NCI-H524 (cell line): ENCODE measurements at places on chromosomes 5 and 9.
A peak's percentile ranks its signal among the peaks of the same experiment; 100 is the strongest.

DNA sequence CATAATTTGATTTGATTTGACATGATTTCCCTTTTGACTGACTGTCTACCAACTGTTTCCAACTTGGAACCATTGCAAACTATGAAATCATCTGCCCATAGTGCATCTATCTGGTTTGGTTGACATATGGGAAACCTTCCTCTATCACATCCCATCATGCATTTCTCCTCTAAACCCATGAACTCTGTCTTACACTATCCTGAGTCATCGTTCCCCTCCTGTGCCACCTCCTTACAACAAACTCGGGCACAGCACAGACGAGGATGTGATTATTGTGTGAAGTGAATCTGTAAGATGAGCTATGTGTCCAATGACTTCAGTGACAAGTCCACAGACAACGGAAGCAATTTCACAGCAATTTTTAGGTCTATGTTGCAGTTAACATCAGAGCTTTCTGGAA, 126.1 kb downstream of the NPR3 start:
- no peak for DNase-seq

- DNase-seq, result no peak
Measured at GRCh38 chr9:73141282-73141681, 10.4 kb upstream of the ANXA1 start.

DNA sequence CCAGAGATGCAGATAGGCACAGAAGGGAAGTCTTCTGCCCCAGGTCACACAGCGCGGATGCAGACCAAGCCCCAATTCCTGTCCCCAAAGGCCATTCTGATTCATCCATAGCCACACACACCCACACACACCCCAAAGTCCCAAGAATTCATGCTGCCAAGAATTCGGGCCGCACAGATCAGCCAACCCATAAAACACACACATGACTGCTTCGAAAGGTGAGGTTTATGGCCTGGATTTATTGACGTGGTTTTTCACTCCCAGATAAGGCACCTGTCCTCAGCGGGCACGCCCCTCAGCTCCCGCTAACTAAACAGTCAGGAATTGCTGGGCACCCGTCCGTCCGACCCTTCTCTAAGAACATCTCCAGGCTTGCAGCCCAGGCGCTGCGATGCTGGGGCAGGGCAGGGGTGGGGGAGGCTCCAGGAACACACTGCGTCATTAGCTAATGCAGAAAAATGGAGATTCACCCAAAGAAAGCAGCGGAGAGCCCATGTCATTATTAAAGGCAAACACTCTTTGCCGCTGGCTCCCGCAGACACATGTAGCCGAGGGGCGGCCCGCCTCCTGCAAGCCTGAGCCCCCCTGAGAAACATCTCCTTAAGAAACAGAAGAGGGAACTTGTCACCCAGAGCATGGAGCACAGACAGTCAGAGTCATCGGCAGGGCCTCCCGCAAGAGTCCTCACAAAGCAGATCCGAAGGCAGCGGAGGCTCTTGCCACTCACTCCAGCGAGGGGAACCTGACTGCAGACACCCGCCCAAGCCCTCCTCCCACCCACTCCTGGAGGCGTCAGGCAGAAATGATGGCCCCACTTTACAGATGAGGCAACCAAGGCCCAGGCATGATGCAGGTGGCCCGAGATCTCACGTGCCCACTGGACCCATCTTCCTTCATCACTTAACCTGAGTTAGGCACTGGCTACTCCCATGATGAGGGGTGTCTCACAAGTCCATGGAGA, 19.9 kb downstream of the VAV2 start:
- no peak for DNase-seq

DNA sequence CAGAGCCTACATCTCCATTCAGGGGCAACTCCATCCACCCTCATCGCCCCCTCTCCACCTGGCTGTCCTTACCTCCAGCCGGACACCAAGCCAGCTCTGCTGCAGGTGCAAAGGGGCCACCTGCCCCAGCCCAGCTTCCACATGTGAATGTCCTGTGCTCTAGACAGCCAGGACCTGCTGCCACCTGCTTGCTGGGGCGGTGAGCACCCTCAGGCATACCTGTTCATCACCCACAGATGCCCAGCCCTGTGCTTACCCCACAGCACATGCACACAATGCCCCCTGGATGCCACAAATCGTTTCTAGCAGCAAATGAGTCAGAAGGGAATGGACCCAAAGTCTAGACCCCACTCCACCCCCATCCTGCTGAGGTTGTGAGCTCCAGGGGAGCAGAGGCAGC, 13.3 kb upstream of the NKD2 start:
- no peak for DNase-seq

- DNase-seq, result no peak
Measured at GRCh38 chr5:67147760-67148159, 48.8 kb downstream of the CD180 start.

GRCh38 chr5:133429046-133429445, 183.3 kb downstream of the FSTL4 start:
- DNase-seq, result no peak

- no peak for DNase-seq
Measured at GRCh38 chr9:104118916-104119315, 24.8 kb downstream of the SMC2 start.

DNA sequence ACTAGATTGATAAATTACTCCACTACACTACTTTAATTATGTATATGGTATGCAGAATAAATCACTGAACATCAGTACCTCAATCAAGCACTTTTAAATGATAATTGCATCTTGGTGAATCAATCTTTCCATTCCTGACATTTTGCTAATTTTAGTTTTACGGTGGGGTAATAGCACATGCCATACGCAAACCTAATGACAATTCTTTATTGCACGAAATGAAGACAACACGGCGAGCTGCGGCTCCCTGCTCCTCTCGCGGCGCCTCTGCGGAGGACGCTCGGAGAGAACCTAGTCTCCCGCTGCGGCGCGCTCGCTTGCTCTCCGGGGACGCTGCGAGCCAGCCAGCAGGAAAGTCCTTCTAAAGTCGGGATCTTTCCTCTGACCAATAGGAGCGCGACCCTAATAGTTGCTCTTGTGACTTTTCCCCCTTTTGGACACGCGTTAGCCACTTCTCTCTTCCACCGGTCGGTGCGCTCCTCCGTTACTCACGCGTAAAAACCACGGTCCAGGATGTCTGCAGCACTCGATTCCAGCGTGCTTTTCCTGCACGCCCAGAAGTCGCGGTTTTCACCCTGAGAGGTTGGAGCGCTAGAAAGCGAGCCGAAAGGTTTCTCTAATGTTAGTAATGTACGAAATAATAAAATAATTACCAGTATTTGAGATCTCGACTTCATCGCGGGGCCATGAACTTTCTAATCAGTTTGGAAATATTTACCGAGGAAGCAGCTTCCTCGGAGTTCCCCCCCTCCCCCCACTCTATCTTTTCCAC, 1.0 kb upstream of the MEF2C start:
- DNase-seq, result peak; percentile 27

DNA sequence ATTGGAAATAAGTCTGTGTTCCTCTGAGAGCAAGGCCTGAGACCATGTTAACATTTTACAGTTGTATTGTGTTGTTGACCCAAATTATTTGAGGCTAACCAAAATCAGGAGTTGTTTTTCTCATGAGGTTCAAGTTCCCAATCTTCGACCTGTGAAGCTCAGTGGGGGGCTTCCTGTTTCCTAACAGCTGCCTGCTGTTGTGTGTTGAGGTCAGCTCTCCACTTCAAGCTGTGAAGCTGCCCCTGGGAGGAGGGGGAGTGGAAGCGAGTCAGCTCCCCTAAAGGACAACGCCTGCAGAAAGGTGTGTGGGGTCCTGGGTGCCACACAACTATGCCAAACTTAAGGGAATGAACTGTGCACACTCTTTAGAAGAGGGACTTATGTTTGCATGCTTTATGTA, 295.5 kb downstream of the IRX1 start:
- no peak for DNase-seq

- DNase-seq, result peak; percentile 31
Measured at GRCh38 chr5:149448831-149449714, 70.0 kb upstream of the IL17B start.

DNA sequence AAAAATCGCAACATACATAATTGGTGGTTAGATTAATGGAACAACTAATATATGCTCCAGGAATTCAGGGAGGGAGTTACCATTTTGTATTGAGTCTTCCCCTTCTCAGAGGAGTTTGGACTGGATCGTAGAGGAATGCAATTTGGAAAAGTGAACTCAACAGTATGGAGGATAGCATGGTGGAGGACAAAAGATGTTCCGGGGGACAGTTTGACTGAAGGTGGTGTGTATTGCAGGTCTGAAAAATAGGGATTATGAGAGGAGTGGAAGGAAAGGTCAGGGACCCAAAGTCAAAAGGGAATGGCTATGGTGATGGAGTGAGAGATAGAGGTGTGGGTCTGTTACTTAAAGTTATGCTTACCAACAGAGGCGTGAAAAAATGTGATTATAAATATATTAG, 1.5 kb downstream of the DNAJC21 start:
- DNase-seq, result no peak

DNA sequence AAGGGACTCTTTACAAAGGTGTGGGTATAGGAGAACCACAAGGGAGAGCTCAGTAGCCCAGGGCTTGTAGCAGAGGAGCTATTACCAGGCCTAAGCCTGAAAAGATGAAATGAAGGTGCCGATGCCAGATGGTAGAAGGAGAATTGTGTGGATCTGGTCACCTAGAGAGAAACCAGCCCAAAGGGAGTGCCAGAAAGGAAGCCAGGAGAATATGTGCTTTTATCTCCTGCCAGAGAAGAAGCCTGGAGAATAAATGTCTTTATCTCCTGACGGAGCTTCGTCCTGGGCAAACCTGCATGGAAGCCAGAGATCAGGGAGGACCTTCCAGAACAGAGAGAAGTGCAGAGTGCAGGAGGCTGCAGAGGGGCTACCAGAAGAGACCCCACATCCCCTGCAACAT, 142.6 kb downstream of the MED10 start:
- no peak for DNase-seq

DNA sequence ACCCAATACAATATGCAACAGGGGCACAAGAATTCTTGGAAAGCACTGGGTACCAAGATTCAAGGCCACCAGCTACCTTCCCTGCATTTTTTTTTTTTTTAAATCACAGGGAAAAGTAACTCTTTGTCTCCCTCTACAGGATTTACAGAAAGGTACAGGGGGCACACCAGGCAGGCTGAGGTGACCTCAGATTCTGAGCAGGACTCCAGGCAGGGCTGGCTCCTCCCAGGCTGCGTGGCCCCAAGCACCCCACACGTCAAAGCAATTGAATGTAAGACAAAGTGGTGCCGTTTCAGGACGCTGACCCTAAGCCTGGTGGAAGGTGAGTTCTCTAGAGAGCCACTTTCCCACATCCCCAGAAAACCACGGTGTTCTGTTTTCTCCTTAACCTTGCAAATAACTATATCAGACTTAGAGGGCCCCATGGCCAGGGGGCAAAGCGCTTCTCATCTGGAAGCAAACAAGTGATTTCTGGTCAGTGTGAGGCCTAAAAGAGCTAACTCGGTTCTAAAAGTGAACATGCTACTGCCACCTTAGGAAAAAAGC, 222.6 kb downstream of the ROR2 start:
- peak; percentile 40 for DNase-seq

GRCh38 chr5:74919487-74919886, 53.3 kb upstream of the FAM169A start:
- DNase-seq, result peak; percentile 5

DNA sequence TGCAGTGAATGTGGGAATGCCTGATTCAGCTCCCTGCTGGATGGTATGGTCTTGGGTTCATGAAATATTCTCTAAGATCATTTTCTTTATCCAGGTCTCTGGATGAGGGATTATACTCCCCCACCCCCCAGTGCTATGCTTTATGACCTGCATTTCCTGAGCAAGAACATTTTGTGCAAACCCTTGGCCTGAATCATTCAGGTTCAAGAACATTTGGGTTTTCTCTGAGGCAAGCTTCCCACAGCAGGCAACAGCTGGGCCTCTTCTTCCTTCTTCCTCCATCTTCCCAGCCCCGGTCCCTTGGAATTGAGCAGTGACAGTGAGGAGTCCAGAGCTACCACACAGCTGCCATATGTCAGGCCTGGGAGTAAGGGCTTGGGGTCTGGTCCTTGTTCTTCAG, 58.6 kb upstream of the TNFSF15 start:
- no peak for DNase-seq
